ENCODE measurements at places on chromosomes 5 and 9.

- DNase-seq, result no peak
These were observed 515.6 kb upstream of the ST8SIA4 start for GRCh38 chr5:101418713-101419118.

GRCh38 chr5:33735072-33735471 lies 156.7 kb downstream of the ADAMTS12 start:
- DNase-seq, result no peak

DNA sequence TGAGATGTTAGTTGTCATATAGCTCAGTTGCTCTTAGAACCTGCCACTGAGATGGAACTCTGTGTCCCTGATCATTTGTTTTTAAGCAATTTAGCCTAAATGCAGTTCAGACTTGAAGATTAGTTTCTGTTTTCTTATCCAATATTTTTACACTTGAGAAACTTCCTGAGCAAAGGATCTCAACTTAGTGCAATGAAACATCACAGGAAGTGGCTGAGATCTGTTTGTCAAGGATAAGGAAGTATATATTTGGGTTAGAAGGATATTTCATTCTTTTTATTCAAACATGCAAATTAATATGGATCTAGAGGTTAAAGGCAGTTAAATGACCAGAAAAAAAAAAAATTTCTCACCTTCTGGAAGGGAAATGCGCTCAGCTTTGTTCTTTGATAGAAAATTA lies 19.7 kb upstream of the F2R start:
- no peak for DNase-seq

DNA sequence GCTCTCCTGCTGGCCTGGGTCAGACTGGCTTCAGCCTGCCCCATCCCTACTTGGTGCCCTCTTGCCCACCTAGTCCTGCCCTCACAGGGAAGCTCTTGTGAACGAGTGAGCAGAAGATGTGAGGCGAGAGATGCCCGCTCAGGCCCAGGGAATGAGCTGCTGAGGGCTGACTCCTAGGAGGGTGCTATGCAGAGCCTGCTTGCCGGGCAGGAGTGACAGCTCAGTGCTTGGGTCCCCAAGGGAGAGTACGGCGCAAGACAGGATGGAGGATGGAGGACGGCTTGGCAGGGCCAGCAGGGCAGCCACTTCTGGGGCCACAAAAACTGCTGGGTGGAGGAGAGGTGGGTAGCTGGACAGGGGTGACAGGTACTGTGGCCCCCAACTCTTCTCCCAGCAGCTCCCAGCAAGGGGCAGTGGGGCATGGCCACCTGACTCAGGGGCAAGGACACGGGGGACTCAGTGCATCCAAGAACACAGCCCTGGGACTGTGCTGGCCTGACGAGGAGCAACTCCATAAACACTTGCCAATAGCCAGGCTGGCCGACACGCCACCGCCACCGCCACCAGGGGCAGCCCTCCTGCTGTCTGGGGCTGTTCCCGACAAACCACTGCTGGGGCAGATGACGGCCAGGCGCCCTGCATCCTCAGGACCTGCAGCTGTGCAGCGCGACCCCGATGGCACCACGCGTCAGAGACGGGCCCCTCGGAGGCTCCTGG lies 55.6 kb upstream of the UBAC1 start:
- DNase-seq, result no peak

GRCh38 chr9:13166996-13167395 lies 112.5 kb downstream of the MPDZ start:
- DNase-seq, result no peak
